ENCODE measurements at places on chromosomes 13 and 19.

GRCh38 chr13:26280822-26281221 is 26.9 kb downstream of the CDK8 start:
- no peak for DNase-seq

DNA sequence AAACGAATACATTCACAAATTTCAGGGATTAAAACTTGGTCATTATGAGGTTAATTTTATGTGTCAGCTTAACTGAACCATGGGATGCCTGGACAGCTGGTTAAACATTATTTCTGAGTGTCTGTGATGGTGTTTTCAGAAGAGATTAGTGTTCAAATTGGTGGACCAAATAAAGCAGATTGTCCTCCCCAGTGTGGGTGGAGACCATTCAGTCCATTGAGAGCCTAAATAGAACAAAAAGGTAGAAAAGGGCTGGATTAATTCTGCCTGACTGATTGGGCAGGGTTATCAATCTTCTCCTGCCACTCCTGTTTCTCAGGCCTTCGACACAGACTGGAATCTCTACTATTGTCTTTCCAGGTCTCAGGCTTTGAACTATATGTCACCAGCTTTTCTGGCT is 203.8 kb upstream of the SLITRK6 start:
- DNase-seq: peak; percentile 61

GRCh38 chr13:83884141-83884540 is 1.9 kb upstream of the SLITRK1 start:
- no peak for DNase-seq

DNA sequence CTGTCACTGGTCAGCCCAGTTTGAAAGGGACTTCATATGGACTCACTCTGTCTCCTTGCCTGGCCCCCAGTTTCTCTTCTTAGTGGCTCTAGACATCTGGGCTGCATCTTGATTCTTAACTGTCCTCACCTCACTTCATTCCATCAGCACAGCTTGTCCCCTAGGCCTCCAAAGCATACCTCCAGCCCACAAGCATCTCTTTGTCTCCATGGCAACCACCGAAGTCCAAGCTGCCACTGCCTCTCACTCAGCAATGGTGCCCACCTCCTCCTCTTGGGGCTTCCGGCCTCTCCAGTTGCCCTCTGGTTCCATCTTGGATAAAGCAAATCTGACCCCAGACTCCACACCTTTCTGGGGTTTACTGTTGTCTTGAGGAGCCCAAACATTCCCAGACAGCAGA is 9.9 kb upstream of the KLHL26 start:
- peak; percentile 46 for DNase-seq

- DNase-seq: no peak
Measured at GRCh38 chr13:61192826-61193225, 222.8 kb downstream of the PCDH20 start.

- no peak for DNase-seq
Measured at GRCh38 chr19:49861541-49862378, 5.6 kb downstream of the PNKP start.

- no peak for DNase-seq
Measured at GRCh38 chr13:113604186-113604585, 19.6 kb downstream of the TFDP1 start.

DNA sequence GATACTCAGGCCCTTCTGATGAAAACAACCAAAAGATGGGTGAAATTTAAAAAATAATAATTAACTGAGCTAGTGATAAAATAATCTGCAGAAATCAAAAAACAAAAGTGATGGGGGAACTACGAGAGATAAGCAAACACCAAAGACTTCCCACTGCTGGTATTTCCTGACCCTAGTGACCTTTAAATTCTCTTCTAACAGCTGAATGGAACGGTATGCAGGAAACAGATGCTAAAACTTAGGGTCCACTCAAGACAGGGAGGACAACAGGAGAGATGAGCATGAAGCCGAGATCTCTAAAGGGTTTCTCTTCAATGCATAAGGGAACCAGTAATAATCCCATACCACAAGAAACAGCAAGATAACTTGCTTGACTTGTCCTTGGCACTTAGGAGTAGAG is 50.8 kb downstream of the USP12 start:
- DNase-seq: no peak

DNA sequence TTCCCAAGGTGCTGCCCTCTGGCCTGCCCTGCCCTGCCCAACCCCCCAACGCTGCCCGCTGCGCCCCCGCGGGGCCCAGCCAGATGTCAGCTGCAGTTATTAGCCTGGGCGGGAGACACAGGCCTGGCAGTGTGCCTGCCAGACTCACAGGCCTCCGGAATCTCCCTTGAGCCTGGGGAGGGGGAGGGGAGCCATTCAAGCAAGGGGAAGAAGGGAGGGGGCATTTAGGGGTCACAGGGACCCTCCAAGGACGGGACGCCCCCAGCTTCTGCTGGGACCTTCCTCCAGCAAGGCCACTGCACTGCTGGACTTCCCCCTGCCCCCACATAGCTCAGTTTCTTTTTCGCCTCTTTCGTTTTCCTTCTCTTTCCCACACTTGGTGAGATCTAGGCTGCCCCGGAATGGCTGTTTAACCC is 2.6 kb upstream of the JUNB start:
- no peak for DNase-seq

DNA sequence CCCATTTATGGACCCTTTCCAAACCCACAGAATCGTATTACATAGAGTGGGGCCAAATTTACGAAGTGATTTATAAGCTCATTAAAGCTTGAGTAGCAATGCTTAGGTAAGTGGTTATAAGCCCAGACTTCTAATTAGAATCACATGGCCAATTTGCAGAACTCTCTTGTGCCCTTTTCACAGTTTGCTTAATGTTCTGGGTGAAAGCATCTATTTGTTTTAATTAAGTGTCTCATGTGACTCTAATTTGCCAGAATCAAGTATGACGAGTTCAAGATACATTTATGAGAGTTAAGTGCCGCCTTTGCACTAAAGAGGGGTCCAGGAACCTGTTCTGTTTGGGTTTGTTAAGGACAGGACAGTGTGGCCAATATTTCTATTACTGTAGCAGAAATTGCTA is 46.0 kb upstream of the ZNF681 start:
- DNase-seq: no peak

DNA sequence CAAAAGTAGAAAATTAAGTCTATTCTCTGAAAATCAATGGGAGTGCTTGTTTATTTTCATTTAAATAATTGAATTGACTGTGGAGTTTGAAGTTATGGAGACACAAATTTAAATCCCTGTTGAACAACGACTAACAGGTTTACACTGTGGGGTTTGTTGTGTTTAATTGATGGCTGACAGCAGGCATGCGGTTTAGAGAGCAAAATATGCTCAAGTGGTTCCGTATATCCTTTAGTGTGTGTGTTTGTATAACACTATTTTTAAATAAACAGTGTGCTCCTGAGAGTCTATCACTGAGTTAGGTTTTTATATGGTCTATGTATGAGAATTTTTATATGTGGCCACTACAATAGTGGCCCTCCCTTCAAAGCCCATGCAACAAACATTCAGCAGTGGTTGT is 332.0 kb downstream of the GPC6 start:
- DNase-seq: no peak

DNA sequence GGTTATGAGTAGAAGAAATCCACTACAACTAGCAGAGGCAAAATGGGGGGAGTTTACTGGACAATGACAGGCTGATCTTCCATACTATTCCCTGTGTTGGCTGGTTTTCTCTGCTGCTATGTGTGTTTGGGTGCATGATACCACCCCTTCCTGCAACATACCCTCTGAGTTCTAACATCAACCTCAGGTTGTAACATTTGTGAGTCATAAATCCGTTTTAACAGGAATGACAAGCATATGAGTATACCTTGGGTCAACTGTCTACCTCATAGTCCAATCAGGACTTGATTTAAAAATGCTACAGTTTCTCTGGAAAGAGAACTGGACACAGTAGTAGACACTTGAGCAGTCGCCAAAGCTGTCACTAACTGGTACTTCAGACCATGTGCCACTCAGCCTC is 422.9 kb downstream of the KCTD12 start:
- DNase-seq: no peak

DNA sequence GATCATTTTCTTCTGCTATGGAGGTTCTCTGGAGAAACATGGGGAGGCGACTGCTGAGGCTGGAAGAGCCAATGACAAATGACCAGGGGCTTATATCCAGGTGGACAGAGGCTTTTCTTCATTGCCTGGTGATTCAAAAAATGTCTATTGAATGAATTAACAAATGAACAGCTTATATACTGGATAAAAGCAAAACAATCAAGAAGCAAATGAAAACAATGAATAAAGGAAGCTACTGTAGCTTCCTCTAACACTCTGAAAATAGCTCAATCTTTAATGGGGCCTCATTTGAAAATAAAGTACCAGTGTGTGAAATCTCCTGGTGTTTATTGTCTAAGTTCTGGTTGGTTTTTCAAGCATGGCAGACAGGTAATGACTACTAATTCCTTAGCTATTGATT is 167.5 kb upstream of the TMTC4 start:
- DNase-seq: no peak

GRCh38 chr19:54660306-54660705 is 2.5 kb upstream of the LILRB4 start:
- no peak for DNase-seq

GRCh38 chr13:52949742-52950141 is 78.9 kb upstream of the OLFM4 start:
- DNase-seq: no peak

DNA sequence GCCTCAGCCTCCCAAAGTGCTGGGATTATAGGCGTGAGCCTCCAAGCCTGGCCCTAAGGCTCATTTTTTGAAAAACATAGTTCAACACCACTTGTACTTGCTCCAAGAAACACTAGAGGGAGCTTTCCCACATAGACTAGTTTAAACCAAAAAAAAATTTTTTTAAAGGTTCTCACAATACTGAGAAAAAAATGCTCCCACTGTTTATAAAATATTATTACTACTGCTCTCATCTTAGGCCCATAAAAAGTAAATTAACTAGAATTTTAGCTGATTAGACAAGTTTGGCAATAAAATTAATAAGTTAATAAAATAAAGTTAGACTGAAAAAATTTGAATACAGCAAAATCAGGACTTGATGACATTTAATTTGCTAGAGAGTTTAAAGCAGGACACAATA is 109.5 kb downstream of the TBC1D4 start:
- DNase-seq: no peak

DNA sequence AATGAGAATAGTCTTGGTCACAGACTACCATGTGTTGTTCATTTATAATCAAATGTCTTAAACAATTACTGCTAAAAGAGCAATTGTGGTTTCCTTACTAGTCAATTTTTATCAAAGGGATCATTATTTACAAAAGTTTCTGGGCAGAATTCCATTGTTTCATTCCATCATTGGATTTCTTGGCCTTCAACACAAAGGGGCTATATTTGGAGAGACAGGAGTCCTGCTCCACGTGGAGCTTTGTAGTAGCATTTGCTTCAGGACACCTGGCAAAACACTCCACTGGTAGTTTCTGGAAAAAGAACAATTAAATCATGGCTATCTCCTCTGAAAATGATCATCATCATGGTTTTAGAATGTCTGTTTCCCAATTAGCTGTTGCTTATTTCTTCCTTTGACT is 22.3 kb upstream of the STARD13 start:
- DNase-seq: no peak

DNA sequence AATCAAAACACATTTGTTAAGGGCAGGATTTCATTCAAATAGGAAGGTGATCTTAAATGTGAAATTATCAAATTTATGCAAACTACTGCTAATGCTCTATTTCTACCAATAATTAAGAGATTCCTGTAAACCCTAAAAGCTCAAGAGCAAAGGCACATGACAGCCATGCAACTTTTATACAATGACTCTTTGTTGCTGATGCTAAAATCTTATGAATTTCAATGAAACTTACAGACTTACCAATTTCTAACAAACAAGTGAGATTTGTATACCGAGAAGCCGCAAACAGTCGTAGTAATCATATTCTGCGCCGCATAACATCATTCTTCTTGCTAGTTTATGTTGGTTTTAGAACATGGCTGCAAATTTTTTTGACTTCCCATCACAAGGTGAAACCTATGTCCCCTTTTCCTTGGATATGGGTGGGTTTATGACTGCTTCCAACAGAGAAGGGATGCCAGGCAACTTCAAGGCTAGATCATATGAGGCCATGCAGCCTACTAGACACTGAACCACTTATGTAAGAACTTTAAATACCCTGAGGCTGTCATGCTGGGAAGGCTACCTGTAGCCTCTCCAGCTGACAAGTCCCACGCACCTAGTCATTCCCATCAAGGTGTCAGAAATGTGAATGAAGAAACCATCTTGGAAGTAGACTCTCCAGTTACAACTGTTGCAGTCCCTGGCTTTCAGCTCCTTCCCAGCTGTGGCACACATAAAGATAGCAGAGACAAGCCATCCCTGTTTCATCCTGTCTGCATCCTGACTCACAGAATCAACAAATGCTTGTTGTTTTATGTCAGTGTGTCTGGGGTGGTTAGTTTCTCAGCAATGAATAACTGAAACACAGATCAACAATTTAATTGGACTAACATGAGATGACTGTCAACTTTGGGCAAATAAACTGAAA is 42.0 kb downstream of the LNX2 start:
- DNase-seq: no peak

GRCh38 chr19:3398114-3398899 is 31.9 kb downstream of the NFIC start:
- DNase-seq: no peak

DNA sequence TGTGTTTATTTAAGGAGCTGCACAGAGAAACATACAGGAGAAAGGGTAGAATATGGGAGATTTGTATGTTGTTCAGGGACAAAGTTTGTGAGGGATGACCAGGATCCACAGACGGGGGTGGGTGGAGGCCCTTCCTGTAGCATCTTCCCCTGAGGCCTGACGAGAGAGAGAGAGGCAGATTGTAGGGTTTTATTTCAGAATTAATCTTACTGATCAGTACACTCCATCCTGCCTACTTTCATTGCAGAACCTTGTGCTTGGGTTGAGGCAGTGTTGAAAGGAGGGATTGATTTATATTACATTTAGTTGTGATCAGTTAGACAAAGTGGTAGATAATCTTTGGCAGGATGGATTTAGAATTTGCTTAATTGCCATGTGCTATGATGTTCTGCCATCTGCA is 39.6 kb downstream of the MTUS2 start:
- DNase-seq: no peak

GRCh38 chr13:90105849-90106496 is 1241.5 kb upstream of the MIR17HG start:
- no peak for DNase-seq

DNA sequence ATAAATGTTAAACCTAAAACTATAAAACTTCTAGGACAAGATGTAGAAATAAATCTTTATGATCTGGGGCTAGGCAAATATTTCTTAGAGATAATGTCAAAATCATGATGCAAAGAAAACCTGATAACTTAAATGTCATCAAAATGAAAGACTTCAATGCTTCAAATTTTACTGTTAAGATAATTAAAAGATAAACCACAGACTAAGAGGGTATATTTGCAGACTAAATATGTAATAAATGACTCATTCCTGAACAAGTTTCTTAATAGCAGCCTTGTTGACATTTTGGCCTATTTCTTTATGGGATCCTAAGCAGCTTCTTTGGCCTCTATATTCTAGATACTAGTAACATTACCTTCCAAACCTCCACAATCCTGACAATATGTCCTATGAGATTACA is 2878.3 kb upstream of the PCDH20 start:
- DNase-seq: no peak
